LNCaP clone FGC (cell line): ENCODE measurements at places on chromosomes 4 and X.

GRCh38 chr4:77268108-77268507 lies 111.1 kb downstream of the CCNG2 start:
- DNase-seq = no peak

- DNase-seq = no peak
Observed at GRCh38 chrX:72358313-72358712, 52.6 kb upstream of the CITED1 start.

- no peak for DNase-seq
Observed at GRCh38 chr4:1789552-1789951, 3.5 kb upstream of the FGFR3 start.

DNA sequence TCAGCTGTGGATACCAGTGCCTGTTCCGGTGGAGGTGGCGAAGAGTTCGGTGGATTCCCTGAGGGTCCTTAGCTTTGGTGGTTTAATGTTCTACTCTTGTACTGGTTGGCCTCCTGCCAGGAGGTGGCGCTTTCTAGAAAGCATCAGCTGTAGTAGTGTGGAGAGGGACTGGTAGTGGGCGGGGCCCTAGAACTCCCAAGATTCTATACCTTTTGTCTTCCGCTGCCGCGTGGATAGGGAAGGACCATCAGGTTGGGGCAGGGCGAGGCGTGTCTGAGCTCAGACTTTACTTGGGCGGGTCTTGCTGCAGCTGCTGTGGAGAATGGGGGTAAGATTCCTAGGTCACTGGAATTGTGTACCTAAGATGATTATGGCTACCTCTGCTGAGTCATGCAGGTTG lies 390.3 kb downstream of the FAM47A start:
- DNase-seq = no peak

DNA sequence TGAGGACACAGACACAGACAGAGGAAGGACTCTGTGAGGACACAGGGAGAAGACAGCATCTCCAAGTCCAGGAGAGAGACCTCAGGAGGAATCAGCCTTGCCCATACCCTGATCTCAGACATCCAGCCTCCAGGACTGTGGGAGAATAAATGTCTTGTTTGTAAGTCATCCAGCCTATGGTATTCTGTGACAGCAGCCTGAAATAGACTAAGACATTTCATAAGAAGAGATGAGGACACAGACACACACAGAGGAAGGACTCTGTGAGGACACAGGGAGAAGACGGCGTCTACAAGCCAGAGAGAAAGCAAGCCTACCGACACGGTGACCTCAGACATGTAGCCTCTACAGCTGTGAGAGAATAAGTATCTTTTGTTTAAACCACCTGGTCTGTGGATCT lies 112.1 kb downstream of the DHRSX start:
- no peak for DNase-seq

DNA sequence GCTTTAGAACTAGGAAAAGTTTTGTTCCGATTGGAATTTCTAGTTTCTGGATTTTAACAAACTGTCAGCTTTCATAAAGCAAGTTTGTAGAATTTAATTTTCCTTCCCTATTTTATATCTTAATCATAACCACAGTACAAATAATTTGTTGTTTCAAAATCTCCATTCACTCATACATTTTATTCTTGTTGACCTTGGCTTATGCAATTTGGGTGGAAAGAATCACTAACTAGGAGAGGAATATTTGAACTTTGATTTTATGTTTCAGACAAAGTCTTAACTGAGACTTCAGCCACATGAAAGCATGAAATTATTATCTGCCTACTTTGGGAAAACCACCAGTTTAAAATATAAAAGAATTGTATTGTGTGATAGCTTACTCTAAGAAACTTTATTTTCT lies 427.9 kb downstream of the SPRY1 start:
- no peak for DNase-seq

- DNase-seq = no peak
Observed at GRCh38 chr4:60757986-60758680, 442.0 kb upstream of the ADGRL3 start.

DNA sequence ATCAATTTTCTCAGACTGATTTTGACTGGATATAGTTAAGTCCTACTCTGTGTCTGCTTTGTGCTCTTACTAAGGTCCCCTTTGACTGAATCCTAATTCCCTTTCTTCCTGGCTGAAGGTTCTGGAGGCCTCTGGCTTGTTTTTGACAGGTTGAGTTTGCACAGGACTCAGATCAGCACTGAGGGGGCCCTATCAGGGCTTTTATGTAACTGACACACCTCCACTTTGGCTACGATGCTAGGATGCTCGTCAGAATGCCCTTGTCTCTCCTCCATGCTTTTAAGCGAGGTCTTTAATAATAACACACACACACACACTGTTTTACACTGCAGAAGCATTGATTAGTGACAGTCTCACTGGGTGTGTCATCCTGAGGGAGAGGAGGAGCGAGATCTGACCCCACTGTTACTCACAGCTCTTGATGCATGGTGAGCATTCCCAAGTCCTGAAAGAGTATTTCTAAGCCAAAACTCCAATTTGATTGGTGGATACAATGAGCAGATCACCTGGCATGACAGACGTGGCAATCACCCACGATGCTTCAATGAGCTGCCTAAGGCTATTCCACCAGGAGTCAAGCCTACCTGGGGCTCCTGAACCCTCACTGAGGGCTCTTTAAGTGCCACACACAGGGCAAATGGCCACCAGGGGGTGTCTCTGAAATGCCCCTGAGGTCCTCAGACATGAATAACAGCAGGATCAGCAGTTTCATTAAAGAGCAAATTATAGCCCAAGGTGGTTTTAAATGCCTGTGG lies 130.4 kb upstream of the CPEB2 start:
- no peak for DNase-seq

GRCh38 chr4:142866685-142867084 lies 20.6 kb upstream of the INPP4B start:
- no peak for DNase-seq

- DNase-seq = no peak
Observed at GRCh38 chrX:145099204-145099603, 148.1 kb upstream of the SPANXN1 start.

GRCh38 chr4:153684182-153684970 lies at the start of gene TLR2:
TLR2 (plus strand) TSS chr4:153684280; CDS start chr4:153702908, 18,628 bp downstream.
- no peak for DNase-seq

DNA sequence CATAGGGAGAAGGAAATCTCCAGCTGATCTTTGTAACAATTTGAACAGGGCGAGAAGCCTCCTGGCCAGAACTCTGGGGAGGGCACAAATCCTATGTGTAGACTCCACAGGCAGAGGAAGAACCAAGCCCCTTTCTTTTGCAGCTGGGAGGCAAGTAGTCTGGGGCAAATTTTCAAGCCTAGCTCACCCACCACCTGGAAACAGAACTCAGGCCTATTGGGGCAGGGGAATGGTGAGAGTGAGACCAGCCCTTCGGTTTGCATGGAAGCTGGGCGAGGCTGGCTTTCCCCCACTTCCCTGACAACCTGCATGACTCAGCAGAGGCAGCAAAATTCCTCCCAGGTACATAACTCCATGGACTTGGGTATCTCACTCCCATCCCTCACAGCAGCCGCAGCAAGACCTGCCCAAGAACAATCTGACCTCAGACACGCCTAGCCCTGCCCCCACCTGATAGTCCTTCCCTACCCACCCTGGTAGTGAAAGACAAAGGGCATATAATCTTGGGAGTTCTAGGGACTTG lies 138.2 kb downstream of the EMCN start:
- DNase-seq = no peak

DNA sequence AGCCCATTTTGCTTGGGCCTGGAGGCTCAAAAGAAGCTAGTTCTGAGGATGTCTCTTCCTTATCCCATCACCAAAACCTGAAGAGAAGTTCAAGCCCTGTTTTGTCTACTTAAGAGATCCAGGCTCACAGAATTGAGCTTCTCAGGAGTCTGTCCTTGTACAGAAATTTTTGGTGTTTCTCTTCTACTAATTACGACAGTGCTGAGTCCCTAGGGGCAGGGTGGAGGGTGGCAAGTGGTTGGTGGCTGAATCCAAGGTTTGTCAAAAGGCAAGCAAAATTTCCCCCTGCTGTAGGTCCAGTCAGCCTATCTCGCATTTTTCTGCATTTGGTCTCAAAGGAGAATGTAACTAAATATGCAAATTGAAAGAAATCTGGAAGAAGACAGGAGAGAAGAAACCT lies 377.9 kb downstream of the SMARCA1 start:
- no peak for DNase-seq

- DNase-seq = no peak
Observed at GRCh38 chrX:50668860-50669259, 145.1 kb downstream of the SHROOM4 start.

DNA sequence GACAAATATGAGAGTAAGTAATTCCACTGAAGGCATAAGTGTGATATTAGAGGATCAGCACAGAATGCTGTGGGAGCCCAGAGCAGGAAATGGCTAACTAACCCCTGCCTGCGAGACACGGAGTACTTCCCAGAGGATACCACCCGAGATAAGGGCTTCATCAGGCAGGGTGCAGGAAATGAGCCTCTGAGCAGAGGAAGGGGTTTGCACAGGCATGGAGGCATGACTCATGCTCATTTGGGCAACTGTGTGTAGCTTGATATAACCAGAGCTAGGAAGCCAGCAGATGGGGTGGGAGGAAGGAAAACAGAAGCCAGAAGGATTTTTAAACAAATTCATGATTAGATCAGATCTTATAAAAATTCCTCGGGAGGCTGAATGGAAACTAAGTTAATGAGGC lies 70.0 kb upstream of the TSPAN5 start:
- DNase-seq = no peak

- no peak for DNase-seq
Observed at GRCh38 chrX:137212078-137212632, 178.4 kb upstream of the GPR101 start.

DNA sequence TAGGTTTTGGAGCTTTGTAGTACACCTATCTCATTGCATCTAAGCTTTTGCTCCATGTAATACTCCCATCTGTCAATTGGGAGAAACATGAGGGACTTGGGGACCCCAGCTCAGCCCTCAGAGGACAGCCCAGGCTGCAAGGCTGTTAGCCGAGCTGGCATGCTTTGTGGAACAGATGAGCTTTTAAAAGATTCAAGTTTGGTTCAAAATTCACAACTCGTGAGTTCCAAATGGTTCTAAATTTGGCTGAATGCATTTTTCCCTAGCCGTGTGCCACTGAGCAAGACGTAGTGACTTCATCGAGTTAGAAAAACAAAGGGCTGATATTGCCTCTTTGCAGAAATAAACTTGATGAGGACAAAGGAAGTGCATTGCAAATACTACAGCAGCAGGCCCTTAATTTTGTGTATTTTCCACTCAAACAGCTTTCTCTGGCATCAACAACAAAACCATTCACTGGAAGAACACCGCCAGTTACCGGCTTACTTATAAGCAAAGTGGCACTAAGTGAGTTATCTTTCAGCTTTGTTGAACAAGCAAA lies 165.0 kb upstream of the HS3ST1 start:
- no peak for DNase-seq

DNA sequence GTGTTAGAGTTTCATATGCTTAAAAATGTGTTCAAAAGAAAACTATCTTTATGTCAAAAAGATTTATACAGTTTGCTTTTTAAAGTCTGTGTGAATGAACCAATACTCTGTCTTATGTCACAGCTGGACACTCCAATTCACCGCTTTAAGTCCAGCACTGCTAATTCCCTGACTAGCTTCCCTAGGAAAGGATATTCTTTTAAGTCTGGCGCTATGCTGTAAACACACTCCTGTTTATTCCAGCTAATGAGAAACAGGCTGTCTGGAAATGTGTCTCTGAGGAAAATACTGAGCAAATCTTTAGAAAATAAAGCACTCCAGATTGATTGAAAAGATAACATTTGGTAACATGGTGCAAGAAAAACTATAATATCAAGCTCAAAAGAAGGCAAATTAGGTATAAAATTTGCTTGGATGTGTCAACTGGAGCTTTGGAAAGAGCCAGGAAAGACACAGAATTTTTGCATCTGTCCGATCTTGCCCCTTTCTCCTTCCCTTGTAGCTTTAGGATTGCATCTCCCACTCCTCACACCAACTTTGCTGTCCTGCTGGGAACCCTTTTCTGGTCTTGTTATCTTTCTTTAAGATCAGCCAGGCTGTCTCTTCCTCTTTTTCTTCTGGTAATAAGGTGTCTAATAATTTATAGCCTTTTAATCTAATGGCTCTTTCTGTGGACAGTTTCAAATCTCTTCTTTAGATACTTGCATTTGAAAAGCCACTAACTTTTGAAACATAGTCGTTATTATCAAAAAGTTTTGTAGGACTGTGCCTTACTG lies 40.9 kb upstream of the VEGFC start:
- no peak for DNase-seq

- DNase-seq = no peak
Observed at GRCh38 chrX:112614640-112615039, 65.1 kb downstream of the LHFPL1 start.

DNA sequence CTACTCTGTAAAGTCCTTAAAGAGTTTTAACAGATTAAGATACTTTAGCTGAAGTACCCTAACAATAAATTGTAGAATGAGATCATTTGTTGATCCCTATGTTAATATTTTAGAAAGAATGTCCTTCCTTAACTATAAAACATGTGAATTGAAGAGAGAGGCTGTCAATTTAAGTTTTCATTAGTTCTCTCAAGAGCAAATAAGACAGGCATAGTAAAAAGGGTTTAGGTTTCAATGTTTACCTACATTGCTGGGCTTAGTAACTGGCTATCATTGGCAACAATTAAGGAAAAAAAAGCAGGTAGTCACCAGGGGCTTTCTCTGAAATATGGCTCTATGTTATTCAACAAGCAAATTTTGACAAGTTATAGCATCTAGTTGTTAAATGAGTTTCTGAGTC lies 91.5 kb downstream of the ATRX start:
- DNase-seq = peak; percentile 25

DNA sequence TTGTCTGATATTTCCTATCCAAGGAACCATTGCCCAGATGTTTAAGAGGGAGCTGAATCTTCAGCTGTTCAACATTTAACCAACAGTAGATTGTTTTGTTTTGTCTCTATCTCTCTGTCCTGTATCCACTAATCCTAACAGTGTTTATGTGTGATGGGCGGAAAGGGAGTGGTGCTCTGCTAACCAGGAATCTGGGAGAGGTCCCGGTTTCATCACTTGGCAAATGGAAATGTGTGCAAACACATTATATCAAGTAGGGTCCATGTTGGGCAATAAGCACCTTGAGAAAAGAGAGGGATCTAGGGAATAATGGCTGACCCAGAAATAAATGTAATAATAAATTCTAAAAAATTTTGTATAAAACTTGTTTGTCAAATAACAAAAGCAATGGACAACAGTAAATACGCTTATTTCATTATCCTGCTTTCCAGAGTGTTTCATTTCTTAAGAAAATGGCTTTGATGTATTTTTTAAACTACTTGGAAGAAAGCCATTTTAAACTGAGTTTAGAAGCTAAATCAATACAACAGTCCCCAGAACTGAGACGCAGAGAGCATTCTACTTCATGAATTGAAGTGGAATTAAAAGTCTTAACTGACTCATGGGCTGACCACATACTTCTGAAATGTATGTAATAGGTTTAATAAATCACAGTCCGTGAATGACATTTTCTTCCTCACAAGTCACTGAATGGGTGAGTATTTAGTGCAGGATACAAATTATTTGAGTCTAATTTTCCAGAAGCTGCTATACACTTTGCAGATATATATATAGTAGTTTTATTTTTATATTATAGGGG lies 55.8 kb downstream of the EMCN start:
- no peak for DNase-seq

GRCh38 chr4:125010796-125011503 lies 298.4 kb upstream of the ANKRD50 start:
- DNase-seq = no peak
